Activated T-helper 9 cell treated with anti-CD3 and anti-CD28 coated beads, Interleukin-2, amount 50 U/mL, for 16 hours (primary cell): ENCODE measurements at places on chromosomes 3 and 15.

GRCh38 chr3:40930131-40930538 lies 269.2 kb upstream of the CTNNB1 start:
- DNase-seq, result no peak

- DNase-seq, result no peak
These were observed 12.0 kb downstream of the FSTL1 start for GRCh38 chr3:120438665-120439370.

- no peak for DNase-seq
These were observed 249.0 kb downstream of the AGBL1 start for GRCh38 chr15:86328658-86329057.

GRCh38 chr3:153373606-153374005 lies 211.6 kb downstream of the RAP2B start:
- no peak for DNase-seq

DNA sequence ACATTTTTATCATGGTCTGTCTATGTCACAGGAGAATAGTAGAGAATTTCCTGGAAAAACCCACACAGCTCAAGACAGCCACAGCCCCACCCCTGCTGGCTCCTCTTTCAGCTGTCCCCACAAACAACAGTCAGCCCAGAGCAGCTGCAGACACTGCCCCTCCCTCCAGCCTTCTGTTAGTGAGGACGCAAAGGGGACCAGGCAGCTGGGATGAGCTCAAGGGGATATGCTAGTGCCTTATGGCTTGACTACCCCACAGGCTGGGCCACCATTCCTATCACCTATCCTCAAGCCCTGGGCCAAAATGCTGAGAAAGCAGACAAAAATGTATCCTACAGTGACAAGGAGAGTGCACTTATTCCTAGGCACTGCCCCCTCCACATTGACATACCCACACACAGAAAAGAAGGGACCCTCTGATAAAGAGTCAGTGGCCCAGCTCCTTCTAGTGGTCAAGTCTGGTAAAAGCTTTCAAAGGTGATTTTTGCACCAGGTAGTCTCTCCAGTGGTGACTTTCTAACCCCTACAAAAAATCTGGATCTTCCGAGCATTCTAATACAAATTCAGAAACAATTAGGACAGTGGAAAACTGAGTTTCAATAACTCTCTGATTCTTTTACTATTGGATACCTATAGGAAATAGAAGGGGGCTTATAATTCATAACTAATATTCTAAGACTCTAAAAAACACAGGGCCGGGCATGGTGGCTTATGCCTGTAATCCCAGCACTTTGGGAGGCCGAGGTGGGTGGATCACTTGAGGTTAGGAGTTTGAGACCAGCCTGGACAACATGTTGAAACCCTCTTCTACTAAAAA lies 3.0 kb upstream of the MAP1A start:
- DNase-seq, result no peak
